Endothelial cell of umbilical vein (primary cell): ENCODE measurements at places on chromosomes 1 and 21. TPM values are rescaled to one million over a fixed set of nuclear protein-coding genes. Genes with fewer than 3 reads are reported as not detected.

Gene CELA2B
- not detected in 2 replicates for total RNA-seq

Gene ERMAP
- 7.8 and 7.9 TPM in 2 replicates for total RNA-seq

Gene HSD3B1
- total RNA-seq: not detected in 2 replicates

Gene LCK
- total RNA-seq: not detected in 2 replicates

Gene C1orf52
- 26.7 and 29.1 TPM in 2 replicates for total RNA-seq

Gene KCNE2
- total RNA-seq: not detected in 2 replicates

Gene RCC1
- 72.7 and 77.7 TPM in 2 replicates for total RNA-seq

Gene TDRD5
- not detected in 2 replicates for total RNA-seq

Gene RXFP4
- not detected in 2 replicates for total RNA-seq

Gene CAMSAP2
- 43.9 and 45.5 TPM in 2 replicates for total RNA-seq

Gene CRYBG2
- not detected in 2 replicates for total RNA-seq

Gene COL9A2
- 0.64 and 1.3 TPM in 2 replicates for total RNA-seq

Gene OR6N1
- total RNA-seq: not detected in 2 replicates

Gene BEND5
- not detected in 2 replicates for total RNA-seq

Gene HTR1D
- 1.5 and 2.2 TPM in 2 replicates for total RNA-seq

Gene CLDN8
- not detected in 2 replicates for total RNA-seq

Gene CHI3L1
- total RNA-seq: not detected in 2 replicates

Gene FAM72B
- total RNA-seq: 4.3 and 6.5 TPM in 2 replicates

Gene UBXN10
- total RNA-seq: not detected in 2 replicates

Gene CA6
- total RNA-seq: not detected in 2 replicates

Gene SPRR4
- not detected in 2 replicates for total RNA-seq

Gene ANXA9
- total RNA-seq: not detected in 2 replicates

Gene PLD5
- not detected in 2 replicates for total RNA-seq

Gene FCMR
- not detected in 2 replicates for total RNA-seq
